ENCODE measurements at places on chromosomes 2 and 18.

DNA sequence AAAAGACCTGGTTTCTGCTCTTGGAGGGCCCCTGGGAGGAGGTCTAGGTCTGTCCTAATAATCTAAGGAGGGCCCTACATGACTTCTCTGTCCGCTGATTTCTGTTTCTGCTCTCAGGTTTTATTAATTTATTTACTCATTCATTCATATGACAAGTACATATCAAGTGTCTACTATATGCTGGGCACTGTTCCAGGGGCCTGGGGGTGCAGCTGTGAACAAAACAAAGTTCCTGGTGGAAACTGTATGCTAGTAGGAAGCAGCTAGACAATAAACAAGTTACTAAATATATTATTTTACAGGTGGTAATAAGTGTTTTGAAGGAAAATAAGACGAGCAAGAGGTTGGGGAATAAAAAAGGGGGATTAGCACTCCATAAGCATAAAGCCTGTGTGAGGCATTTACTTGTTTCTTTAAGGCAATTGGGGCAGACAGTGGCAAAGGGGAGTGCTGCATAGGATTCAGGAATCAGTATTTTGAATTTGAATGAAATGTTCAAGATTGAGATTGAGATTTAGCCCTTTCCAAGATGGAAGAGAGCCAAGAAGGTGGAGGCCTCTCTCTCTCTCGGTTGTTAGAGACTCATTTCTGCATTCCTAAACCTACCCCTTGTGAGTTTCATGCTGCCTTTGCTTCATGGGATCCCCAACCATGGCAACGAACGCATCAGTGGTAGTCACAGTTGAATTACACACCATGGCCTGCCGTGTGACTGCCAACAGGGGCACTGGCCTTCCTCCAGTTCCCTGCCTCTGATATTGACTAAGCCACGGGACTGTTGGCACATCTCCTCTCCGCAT, 28.3 kb downstream of the DRC1 start:
- no peak for DNase-seq

DNA sequence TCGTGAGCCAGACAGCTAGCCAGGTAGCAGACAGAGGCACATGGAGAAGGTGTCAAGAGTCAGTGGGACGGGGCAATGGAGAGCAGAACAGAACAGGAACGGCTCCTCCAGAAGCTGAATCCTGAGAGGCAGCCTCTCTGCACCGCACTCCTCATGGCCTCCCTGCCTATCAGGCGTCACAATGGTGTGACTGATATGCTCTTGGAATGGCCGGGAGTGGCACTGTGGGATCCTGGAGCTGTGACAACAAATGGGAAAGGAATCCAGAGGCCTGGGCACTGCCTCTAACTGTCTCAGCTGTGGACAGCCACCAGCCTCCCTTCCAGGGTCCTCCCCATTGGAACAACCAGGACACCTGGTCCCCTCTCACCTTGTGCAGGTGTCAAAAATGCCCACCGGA, 89.1 kb upstream of the ID2 start:
- DNase-seq = no peak

DNA sequence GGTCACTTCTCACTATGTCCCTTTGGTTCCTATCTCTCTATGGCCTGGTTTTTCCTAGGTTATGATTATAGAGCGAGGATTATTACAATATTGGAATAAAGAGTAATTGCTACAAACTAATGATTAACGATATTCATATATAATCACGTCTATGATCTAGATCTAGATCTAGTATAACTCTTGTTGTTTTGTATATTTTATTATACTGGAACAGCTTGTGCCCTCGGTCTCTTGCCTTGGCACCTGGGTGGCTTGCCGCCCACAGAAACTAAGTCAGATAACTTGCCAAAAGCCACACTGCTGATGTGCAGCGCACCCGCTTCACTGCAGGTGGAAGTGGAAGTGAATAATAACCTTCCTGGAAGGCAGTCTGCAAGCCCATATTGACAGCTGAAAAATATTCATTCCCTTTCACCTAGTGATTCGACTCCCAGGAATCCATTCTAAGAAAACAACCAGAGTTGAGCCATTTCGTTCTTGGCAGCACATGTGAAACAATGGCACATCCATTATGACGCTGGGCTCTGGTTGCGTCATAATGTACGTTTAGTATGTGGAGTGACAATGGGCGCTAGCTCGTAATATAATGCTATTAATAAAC, 725 bp upstream of the ANKRD53 start:
- DNase-seq = no peak

- DNase-seq = no peak
Observed at GRCh38 chr2:10397297-10397875, 50.7 kb downstream of the ODC1 start.
